ENCODE measurements at places on chromosomes 11 and 22.

DNA sequence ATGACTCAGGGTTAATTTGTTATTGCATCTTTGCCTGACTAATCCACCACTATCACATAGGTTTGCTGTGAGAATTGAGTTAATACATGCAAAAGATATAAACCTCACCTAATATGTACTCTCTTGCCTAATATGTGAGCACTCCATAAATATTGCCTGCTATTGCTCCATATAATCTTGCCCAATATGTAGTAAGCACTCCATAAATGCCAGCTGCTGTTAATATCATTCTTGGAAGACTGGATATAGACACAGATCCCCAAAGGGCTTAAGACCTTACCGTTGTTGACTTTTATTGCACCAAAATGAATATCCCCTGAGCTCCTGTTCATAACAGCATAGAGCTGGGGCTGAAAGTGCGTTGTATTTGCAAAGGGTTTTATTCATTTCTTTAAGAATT, 27.0 kb upstream of the LRRC55 start:
- DNase-seq = no peak

GRCh38 chr22:23912293-23912903, 18.2 kb downstream of the MIF start:
- no peak for DNase-seq

GRCh38 chr11:122193457-122193856, 77.4 kb upstream of the BLID start:
- DNase-seq = no peak

DNA sequence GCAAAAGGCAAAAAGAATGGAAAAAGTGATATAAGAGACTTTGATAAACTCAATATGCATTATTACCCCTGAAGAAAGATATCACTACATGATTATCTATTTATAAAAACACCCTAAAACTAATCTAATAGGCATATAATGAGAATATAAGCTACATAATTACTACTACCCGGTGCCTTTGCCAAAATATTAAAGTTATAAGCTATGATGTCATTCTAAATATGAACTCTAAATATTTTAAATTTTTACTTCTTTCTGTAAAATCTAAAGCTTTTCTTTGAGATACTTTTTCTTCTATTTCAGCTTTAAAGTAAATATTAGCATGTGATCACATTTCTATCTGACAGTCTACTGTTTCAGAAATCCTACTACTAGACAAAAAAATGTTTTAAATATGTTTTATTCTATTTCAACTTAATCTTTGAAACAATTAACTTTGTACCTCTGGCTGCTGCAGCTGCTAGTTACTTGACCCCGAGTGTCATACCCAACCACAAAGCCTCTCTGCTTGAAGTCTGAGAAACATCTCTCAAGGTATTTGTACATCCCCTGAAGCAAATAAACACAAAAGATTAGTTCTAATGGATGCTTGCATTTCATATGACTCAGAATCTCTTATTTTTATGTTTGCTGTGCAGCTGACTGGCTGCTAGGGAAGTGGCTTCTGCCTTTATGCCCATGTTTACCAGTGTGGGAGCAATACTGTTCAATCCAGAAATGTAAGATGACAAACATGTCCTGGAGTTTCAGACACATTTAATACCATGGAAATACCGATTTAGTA, 26.8 kb downstream of the PGM2L1 start:
- no peak for DNase-seq

DNA sequence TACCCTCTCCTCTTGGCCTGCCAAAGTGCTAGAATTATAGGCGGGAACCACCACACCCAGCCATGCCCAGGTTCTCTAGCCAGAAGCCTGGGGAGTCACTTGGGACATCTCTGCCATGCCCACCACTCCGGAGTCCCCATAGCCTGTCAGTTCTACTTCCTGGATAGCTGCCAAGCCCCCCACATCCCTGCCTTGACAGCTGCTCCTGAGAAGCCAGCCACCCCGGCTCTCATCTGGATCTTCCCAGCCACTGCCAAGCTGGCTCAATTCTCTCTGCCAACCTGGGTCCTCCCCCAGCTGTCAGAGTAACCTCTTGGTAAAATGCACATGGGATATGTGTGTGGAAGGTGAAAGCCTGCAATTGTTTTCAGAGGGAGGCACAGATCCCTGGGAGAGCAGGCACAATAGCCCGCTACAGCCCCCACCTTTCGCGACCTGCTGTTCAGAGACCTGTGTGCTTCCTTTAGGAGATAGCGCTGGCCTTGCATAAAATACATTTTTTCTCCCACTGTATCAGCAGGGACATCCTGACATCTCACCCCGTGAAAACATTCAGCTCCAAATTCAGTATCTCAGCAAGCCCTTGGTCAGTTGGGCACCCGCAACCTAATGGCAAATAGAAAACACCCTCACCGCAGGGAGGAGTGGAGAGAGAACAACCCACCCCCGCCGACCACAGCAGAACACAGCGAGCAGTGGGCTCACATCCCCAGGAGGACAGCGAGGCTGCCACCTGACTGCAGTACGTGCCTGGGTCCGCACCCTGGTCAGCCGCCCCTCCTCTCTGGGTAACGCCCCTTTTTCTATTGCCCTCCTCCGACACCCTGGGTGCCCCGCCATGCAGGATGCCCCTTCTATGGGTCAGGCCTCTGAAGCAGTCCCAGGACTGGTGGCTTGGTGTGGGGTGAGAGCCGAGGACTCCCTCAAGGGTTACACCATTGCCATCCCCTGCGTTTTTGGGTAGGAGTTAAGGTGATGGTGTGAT, 1342.2 kb downstream of the BRD1 start:
- DNase-seq = no peak

- peak; percentile 43 for DNase-seq
These were observed at the start of gene PHETA2 for GRCh38 chr22:42074132-42074811. Gene PHETA2, plus strand, starts transcription at chr22:42074248. Its CDS starts 3,046 bp downstream, at chr22:42077294.

DNA sequence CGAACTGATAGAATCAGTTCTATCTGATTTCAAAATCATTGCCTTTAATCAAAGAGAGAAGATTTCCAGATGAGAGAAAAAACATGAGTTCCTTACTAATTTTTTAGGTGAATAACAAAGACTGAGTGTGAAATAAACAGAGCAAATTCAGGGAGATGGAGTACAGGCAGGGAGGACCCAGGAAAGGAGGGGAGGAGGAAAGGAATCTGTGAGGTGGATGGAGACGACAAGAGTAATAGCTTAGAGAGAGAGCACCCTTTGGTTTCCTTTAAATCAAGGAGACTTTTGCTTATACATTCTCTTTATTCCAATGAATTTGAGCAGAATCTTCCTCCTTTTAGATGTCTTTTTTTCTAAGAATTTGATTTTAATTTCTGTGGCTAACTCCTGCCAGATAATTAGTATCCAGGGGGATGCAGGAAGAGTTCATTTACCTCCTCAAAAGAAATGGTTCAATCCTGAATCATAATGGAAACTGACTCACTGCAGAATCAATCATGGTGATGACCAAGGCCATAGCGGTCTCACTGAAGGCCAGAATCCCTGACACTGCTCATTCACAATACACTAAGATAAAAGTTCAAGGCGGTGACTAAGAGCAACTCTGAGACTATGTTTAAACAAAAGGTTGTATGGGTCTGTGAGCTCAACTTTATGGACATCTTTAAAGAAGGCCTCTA, 234.0 kb upstream of the ZC3H12C start:
- no peak for DNase-seq

DNA sequence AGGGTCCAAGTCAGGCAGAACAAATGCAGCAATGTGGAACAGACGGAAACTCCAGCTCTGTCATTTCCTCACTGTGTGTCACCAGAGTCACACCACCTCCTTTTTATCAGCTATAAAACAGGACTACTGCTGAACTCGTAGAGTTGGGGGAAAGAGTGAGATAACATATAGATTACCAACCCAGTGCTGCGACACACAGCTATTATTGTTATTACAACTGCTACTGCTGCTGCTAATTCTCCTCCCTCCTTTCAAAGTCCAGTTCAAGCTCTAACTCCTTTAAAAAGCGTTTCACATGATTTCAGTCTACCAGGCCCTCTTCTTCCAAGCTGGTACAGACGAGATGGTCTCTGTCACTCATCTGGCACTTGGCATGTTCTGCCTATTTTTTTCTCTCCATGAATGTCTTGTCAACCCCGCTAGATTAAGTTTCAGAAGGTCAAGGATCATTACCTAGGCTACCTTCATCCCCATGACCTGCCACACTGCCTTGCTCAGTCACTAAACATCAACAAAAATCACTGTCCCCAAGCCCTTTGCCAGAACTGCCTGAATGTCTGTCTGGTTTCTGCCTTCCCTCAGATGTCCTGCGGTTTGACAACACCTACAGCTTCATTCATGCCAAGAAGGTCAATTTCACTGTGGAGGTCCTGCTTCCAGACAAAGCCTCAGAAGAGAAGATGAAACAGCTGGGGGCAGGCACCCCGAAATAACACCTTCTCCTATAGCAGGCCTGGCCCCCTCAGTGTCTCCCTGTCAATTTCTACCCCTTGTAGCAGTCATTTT, 3.7 kb upstream of the MTFP1 start:
- DNase-seq = no peak

- DNase-seq = no peak
These were observed 230.1 kb upstream of the TENM4 start for GRCh38 chr11:79670882-79671281.

- DNase-seq = no peak
These were observed 839.9 kb upstream of the TENM4 start for GRCh38 chr11:80280737-80281136.

- no peak for DNase-seq
These were observed 10.9 kb downstream of the MADD start for GRCh38 chr11:47280860-47281259.

- DNase-seq = no peak
These were observed 10.5 kb downstream of the ARL14EP start for GRCh38 chr11:30333405-30333804.

DNA sequence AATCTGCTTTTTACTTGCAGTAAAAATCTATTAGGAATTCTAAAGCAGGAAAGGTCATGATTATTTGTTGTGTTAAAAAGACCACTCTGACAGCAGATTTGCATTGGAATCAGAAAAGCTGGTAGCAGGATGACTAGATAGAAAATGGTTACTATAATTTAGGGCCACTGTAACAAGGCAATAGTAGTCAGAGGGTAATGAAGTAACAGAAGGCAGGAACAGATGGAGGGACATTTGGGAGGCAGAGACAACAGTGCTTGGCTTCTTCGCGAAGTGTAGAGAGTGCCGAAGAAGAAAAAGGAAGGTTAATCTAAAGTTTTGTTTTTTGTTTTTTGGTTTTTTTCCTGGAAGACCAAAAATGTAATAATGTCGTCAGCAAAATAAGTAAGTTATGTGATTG, 129.8 kb upstream of the SLC5A12 start:
- no peak for DNase-seq

GRCh38 chr22:23831261-23831660, 7.5 kb downstream of the DERL3 start:
- no peak for DNase-seq

DNA sequence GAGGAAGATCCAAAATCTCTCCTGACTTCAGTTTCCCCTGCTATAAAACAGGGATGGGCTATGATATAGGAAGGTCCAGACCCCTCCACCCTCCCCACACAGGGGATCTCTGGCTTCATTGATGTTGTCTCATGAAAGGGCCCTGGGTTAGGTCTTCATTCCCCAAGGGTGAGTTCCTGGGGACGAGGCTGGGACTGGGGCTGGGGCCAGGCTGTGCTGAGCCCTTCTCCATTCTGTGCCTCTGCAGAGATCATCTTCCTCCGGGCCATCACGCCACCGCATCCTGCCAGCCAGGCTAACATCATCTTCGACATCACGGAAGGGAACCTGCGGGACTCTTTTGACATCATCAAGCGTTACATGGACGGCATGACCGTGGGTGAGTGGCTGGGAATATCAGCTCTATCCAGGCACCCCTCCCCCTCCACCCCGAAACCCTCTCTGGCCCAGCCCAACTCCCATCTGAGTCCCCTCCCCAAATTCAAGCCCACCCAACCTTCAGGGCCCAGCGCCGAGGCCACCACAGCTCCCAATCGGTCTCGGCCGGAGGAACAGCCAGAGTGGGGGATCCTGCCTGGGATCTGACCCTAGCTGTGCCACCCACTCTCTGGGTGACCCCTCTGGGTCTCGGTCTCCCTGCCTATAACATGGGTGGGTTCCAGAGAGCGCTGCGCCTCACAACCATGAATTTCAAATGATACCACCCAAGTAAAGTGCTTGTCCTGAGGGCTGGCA, 74.2 kb downstream of the FBLN1 start:
- DNase-seq = no peak

- peak; percentile 83 for DNase-seq
These were observed 14.0 kb downstream of the RAC2 start for GRCh38 chr22:37229805-37230672.

GRCh38 chr22:27766679-27767078, 34.9 kb downstream of the MN1 start:
- DNase-seq = no peak

DNA sequence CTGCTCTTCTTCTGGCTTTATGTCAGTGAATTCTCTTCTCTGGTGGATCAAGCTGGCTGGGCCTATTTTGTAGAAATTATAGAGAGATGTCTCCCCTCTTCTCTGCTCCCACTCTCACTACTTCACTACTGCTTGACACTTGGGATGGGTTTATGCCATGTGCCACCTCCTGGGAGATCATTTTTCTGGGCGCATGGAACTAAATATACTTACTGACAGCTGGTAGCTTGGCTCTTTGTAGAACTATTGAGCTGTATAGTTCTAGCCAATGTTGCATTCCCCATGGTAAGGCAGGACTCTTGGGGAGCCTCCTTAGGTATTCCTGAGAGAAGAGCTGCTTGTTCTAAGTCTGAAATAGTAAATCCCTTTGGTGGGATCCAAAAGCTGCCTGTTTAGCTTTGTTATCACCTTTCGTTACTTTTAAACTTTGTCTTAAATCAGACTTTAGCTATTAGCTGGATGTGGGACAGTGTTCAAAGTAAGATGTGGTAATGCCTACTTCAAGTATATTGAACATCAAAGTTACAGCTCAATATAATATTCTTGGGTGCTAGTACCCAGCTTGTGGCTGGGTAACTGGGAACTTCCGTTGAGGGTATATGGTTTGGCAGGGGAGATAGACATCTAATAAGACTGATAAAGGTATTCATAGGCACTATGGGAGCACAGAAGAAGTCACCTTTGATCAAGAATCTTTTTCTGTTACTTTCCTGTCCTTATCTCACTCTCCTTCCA, 87.5 kb upstream of the RRM1 start:
- DNase-seq = no peak

GRCh38 chr22:46992121-46992731, 229.8 kb downstream of the TBC1D22A start:
- DNase-seq = no peak

Data from activated CD4-positive, alpha-beta T cell treated with anti-CD3 and anti-CD28 coated beads for 1 hour (primary cell).